Activated T-cell treated with anti-CD3 and anti-CD28 coated beads for 4 hours (primary cell): ENCODE measurements at places on chromosomes 12 and 14.

DNA sequence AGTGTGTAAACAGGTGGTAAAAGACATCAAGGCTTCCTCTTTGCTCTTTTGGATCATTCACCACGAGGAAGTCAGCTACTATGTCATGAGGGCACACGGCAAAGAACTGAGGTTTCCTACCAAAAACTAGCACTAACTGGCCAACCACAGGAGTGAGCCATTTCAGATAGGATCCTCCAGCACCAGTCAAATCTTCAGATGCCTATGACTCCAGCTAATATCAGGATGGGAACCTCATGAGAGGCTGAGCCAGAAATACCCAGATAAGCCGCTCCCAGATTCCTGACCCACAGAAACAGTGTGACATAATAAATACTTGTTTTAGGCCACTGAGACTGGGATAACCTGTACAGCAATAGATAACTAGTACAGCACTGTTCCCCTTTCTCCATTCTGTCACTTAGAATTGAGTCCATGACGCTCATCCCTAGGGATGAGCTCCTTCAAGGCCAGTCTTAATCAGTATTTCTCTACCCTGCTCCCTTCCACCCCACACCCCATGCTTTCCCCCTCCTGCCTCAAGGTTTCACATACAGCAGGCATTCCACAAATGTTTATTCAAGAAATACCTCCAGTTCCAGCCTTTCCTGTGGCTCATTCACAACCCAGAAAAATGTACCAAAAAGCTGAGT, 68.4 kb downstream of the PPM1H start:
- DNase-seq, result no peak

DNA sequence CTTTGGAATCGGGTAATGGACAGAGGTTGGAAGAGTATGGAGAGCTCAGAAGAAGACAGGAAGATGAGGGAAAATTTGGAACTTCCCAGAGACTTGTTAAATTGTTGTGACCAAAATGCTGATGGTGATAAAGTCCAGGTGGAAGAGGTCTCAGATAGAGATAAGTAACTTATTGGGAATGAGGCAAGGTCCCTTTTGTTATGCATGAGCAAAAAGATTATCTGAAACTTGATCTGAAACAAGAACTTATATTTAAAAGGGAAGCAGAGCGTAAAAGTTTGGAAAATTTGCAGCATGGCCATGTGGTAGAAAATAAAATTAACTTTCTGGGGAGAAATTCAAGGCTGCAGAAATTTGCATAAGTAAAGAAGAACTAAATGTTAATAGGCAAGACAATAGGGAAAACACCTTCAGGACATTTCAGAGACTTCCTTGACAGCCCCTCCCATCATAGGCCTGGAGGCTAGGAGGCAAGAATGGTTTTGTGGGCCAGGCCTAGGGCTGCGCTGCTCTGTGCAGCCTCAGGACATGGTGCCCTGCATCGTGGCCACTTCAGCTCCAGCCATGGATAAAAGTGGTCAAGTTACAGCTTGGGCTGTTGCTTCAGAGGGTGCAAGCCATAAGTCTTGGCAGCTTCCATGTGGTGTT, 425.7 kb upstream of the PRICKLE1 start:
- no peak for DNase-seq

GRCh38 chr12:89059721-89060541, 292.4 kb downstream of the DUSP6 start:
- DNase-seq, result no peak

DNA sequence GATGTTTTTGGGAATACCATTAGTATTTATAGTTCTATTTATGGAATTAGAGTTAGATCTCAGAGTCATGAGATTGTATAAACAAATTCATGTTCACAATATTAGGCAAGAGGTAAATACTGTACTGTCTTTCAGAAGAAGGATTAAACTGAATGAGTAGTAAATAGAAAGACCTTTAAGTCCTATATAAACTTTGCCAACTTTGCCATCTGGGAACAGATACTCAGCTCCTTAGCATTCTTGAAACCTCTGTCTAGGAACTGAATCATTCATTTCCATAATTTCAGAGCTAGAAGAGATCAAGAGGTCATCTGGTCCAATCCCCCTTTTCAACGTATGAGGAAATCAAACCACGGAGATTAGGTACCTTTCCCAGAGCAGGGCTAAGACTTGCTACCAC, 141.1 kb downstream of the CAND1 start:
- no peak for DNase-seq

- no peak for DNase-seq
These were observed 51.4 kb upstream of the TMX1 start for GRCh38 chr14:51188566-51189185.

DNA sequence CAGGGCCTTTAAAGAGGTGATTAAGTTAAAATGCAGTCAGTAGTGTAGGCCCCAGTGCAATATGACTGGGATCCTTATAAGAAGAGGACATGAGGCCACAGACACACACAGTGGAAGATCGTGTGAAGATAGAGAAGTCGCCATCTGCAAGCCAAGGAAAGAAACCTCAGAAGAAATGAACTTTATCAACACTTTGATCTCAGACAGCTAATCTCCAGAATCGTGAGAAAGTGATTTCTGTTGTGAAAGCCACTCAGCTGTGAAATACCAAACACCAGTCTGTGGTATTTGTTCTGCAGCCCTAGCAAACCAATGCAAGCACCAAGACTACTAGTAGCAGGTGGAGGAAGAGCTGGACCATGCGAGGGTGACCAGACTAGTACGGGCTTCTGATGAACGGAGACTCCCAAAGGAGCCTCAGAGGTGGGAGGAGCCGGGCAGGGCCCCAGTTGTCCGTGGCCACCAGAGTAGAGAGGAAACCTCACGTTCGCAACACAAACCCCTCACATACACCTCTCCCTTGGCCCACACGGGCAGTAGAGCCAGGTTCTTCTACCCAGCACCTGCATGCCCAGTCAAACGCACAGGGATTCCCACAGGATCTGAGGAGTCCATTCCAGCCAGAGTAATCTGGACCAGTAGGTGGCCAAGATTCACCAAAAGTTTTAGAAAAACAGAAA, 243.0 kb downstream of the TTC8 start:
- DNase-seq, result no peak

DNA sequence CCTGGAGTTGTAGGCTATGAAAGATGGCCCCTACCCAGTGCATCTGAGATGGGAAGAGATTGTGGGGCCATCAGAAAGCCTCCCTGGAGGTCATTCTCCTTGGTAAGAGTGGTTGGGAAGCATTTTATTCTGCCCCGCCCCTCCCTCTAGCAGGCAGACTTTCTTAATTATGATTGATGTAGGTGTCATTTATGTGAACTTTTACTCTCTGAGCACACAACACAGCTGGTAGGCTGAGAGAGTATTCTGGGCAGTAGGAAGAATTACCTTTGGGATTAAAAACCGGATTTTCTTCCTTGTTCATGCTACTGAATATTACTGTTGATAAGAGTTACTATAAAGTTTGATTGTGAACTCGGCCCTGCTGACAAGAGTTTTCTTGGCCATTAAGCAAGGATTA, 266.8 kb downstream of the TTC6 start:
- no peak for DNase-seq

DNA sequence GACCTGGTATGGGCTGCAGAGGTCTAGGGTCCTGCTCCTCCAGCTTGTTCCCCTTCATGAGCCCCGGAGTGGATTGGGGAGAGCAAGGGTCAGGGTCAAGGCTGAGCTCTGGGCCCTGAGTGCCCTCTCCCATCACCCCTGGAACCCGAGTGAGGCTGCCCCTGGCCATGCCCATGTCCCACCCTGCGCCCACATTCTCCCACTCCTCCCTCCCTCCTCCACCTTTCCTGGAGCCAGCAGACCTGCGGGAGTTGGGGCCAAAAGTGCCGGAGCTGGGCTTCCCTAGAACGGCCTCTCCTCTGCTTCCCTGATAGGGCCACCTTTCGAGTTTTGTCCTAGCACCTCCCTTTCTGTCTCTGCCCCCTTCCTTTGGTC, 590 bp downstream of the SCNN1A start:
- DNase-seq, result no peak

DNA sequence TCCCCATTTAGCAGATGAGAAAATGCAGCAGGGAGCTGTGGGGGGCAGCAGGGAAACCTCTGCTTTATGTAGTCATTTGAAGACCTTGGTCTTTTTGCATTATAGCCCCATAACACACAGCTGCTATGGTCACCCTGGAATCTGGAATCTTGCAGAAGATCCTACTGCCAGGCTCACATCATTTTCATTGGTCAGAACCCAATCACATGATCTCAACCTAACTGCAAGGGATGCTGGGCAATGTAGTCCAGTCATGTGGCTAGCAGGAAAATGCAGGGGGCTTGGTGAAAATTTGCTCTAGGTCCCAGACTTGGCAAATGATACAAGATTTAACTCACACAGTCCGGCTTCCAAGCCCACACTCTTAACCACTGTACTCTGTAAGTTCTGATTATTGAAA, 1028.7 kb downstream of the AACS start:
- DNase-seq, result no peak

DNA sequence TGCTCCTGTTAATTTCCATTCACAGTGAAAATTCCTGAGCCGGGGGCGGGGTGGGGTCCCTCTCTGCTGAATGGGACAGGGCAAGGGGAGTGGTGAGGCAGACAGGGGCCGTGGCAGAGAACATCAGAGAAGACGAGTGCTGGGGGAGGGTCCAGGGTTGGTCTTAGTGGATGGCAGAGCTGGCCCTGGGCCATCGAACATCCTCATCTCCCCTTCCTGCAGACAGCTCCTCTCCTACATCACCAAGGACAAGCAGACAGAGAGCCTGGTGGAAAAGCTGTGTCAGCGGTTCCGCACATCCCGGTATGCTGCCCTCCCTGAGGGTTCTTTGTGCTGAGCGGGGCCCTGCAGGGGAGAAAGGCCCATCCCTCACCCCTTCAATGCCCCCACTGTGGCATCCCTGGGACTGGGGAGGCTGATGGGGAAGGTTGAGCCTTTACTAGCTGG, 5.0 kb upstream of the GAPDH start:
- DNase-seq, result no peak

DNA sequence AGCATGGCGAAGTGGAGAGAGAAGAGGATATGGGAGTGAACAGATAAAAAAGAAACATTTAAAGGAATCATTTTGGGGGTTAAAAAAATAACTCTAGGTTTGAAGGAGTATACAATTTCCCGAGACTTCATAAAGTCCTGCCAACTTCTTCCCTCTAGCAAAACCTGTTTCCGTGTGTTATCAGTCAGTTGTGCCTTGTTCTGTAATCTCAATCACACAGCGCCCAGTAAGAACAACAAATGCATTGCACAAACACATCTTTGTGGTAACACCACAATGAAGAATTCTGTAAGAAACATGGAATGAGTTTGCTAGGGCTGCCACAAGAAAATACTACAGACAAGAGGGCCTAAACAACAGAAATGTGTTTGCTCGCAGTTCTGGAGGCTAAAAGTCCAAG, 144.7 kb upstream of the FUT8 start:
- no peak for DNase-seq

DNA sequence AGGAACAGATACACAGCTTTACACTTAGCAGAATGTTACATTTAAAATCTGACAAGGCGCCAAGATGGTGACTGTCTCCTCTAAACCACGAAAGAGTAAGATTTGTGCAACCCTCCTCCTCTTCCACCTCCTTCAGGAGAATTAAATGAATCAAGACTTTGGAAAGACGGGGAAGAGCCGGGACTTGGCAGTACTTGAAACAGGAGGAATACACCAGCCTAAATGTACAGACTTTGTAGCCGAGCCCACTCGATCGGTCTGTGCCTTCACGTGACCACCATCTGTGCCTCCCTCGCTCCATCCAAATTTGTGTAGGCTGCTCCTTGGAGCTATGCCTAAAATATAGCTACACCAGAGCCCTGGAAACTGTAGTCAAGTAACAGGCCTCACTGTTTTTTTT, 38.3 kb downstream of the SSPN start:
- DNase-seq, result no peak

- DNase-seq, result no peak
These were observed 86.1 kb upstream of the FZD10 start for GRCh38 chr12:130076126-130076525.

DNA sequence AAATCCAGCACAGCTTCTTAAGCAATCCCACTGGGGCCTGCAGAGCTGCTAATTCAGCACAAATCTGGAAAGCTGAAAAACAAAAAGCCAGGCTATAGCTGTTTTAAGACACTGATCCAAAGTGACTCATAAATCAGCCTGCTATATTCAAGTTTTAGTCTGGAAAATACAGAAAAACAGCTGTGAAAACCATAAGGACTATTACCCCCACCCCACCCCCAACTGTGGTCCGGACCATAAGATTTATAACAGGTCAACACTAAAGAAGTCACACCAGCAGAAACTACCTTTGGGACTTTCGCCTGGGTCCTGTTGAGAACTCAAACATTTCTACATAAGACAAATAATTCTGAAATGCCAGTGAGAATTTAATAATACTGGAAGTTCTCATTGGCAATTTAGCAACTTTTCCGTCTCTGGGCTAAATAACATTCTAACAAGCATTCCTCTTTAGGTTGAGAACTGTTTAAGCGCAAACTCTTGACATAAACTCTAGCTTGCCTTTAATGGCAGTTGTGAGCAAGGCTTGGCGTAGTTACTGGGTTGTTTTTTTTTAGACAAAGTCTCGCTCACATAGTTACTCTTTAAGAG, 3.3 kb downstream of the LRIG3 start:
- no peak for DNase-seq

DNA sequence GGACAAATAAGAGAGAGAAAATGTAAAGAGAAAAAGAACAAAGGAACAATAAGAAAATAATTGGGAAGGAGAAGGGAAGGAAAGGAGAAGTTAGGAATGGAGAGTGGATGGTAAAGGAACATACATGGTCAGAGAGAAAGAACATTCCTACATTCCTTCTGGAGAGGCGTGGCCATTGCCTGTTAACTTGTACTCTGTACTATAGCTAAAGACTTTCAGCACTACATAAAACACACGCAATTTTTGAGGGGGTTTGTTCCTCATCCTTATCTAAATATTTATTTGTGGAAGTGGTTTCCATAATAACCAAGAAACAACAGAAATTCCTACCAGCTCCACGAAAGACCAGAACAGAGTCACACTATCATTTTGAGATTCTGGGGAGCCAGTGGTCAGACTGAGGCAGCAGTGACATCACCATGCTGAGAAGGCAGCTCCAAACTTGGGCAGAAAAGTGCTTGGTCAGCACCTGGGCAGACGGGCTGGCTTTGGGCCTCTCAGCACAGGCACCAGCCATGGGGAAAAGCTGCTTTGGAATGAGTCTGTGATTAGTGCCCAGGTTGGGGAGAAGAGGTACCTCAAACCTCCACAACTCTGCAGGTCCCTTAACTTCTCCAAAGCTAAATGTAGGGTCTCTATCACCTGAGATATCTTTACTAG, 125.9 kb upstream of the NTF3 start:
- DNase-seq, result no peak

GRCh38 chr14:103889313-103890051, 38.8 kb upstream of the TDRD9 start:
- DNase-seq, result no peak

GRCh38 chr14:103736546-103737431, 21.2 kb downstream of the ZFYVE21 start:
- no peak for DNase-seq

- no peak for DNase-seq
These were observed 58.3 kb downstream of the SLC8A3 start for GRCh38 chr14:70130482-70130881.
